ENCODE measurements at places on chromosomes 12 and 14.

DNA sequence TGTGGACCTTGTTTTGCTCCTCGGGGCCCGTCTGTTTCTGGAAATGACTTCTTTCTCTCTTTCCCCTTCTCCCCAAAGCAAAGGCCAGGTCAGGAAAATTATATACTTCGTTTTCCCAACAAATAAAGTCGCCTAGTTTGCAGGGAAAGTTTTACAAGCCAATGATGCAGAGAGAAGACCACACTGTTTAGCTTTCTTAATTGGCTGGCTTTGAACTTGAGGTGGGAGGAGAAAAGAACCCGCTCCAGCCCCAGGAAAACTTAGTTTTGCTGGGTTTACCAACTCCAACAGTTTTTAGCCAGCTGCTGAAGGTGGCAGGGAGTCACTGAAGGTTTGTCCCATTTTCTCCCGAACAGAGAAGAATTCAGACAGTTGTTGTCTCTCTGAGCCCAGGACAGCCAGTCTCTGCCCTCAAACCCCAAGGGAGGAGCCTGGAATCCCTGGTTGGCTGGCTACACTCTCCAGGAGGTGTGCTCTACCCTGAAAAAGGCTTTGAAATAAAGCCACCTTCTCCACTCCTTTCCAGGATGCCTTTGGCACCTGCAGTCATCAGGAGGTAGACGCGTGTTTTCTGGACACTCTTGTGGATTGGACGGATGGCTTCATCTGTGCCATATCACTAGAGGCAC, 24.8 kb downstream of the BCL11B start:
- DNase-seq = no peak

- no peak for DNase-seq
Measured at GRCh38 chr12:99771659-99772058, 124.1 kb downstream of the GARIN6 start.

DNA sequence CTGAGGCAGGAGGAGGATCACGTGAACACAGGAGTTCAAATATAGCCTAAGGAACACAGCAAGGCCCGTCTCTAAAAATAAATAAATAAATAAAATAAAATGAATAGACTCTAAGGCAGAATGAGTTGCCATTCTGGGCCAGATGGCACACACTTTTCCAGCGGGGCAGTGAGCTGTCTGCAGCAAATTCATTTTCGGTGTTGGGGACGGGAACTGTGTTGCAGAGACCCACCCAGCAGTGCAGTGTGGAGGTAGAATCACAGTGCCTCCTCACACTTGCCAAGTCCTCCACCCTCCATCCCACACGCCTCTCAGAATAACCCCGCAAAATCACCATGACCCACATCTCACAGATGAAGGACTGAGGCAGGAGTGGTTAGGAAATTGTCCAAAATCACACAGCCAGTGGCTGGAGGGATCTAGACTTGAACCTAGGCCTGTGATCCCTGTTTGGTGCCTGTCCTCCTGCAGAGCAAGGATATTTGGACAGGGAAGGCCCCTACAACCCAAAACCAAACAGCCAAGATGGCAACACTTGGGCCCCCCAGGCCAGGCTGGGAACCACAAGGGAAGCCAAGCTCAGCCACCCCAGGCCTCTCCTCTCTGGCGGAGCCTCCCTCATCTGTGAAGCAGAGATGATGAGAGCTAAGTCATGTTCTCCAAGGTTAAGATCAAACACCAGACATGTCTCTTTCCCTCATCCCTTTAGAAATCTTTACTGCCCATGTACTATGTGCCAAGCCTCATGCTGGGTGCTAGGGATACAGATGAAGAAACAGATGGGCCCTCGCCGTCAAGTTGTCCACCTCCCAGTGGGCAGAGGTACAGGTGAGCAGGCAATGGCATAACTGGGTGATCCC, 152.7 kb downstream of the DPF3 start:
- DNase-seq = peak; percentile 41

GRCh38 chr14:66635435-66635834, 127.5 kb downstream of the GPHN start:
- DNase-seq = no peak

GRCh38 chr12:80316222-80316621, 127.8 kb upstream of the PTPRQ start:
- no peak for DNase-seq

- DNase-seq = no peak
Measured at GRCh38 chr14:95482627-95483308, 33.7 kb downstream of the SYNE3 start.

DNA sequence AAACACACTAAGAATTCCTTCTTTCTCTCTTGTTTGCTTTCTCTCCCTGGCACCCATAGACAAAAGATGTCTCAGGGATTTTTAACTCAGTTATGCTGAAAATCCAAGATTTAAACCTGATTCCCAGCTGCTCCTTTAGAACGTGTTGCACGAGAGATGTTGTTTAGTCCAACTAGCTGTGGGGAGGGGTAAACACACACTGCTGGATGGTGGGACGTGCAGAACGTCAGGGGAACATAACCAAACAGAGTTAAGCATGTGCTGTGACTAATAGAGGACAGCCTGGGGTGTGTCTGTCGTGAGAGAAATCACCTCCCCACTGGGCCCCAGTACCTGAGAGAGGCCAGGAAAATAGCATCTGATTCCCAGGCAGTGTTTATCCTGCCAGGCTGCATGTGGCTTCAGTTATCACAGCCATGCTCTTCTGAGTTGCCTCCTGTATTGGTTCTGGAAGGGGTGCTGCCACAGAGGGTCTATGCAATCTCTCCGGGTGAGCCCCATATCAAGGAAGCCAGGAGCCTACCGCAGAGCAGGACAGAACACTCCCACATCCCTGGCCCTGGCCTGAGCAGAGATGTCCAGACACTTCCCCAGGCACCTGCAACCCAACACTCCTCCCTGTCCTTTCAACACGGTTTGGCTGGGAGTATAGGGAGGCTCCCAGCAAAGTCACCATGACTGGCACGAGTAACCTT, 112.7 kb upstream of the EGLN3 start:
- no peak for DNase-seq

- no peak for DNase-seq
Measured at GRCh38 chr12:8455271-8455670, 491 bp upstream of the CLEC6A start.

- DNase-seq = no peak
Measured at GRCh38 chr12:6443361-6443983, 1.3 kb upstream of the CD27 start.

GRCh38 chr12:123614110-123614509, 12.2 kb downstream of the DDX55 start:
- DNase-seq = no peak

GRCh38 chr12:130526813-130527212, 189.1 kb downstream of the PIWIL1 start:
- DNase-seq = peak; percentile 19

GRCh38 chr12:29278673-29279420, 102.1 kb downstream of the ERGIC2 start:
- DNase-seq = no peak

DNA sequence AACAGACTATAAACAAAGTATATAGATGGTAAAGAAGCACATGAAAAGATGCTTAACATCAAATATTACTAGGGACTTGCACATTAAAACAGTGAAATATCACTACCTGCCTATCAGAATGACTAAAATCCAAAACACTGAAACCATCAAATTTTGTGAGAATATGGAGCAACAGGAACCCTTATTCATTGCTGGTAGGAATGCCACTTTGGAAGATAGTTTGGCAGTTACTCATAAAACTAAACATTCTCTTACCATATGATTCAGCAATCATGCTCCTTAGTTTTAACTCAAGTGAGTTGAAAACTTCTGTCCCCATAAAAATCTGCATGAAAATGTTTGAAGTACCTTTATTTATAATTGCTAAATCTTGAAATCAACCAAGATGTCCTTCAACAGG, 297.6 kb downstream of the DAD1 start:
- DNase-seq = no peak

GRCh38 chr12:91562476-91562875, 379.9 kb upstream of the DCN start:
- no peak for DNase-seq

GRCh38 chr14:69673104-69673503, 61.7 kb downstream of the SUSD6 start:
- DNase-seq = no peak

- DNase-seq = no peak
Measured at GRCh38 chr12:3438401-3438800, 52.6 kb upstream of the PRMT8 start.

DNA sequence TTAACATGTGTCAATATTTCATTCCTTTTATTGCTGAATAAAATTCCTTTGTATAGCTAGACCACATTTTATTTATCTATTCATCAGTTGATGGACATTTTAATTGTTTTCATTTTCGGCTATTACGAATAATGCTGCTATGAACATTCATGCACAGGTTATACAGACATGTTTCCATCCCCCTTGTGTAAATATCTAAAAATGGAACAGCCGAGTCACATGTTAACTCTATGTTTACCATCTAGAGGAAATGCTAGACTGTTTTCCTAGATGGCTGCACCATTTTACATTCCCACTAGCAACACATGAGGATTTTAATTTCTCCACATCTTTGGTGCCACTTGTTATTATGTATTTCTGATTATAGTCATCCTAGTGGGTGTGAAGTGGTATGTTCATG, 49.2 kb downstream of the HECTD4 start:
- no peak for DNase-seq

DNA sequence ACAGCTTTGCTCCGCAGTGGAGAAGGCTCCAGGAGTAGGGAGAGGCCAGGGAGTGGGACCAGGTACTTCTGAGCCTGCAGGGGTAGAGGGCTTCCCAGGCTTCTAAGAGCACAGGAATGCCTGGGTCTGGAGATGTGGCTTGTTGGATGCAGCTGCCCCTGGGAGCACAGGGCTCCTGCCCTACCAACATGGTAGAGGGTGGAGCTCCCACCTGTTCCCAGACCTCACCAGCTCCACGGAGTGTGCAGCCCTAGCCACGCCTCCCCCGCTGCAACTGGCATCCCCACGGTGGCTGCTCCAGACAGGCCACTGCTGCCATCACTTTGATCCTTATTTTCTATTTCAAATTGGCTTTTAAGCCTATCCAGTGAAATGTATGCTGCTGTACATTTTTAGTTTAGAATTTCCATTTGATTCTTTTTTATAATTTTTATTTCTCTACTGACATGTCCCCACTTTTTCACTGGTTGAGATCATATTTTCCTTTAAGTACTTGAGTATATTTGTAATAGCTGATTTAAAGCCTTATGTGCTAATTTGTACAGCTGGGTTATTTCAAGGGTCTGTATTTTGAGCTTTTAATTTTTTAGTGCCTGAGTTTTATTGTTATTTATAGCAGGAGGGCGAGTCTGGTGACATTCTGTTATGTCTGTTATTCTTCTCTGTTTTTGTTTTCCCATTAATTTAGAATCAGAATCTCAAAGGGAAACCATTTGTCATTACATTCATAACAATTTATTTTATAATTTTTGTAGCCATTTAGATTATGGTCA, 78.0 kb downstream of the DERA start:
- DNase-seq = no peak

GRCh38 chr12:82673698-82674097, 13.0 kb upstream of the TMTC2 start:
- no peak for DNase-seq

GRCh38 chr12:65911321-65911720, 87.0 kb downstream of the HMGA2 start:
- DNase-seq = peak; percentile 22

DNA sequence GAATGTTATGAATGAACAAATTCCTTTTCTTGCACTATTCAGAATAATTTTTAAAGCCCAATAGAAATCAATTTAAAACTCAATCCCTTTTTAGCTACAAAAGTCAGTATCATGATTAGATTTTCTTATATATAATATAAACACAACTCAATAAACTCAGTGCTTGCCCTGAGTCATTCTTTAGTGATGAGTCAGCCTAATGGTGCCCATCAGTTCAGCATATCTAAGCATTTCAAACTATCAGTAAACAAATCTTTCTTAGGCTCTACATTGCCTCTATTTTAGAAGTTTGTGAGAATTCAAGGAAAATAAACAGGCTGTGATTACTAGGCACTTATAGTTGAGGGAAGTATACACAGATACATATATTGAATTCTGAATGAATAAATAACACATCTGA, 179.6 kb downstream of the NELL2 start:
- no peak for DNase-seq

DNA sequence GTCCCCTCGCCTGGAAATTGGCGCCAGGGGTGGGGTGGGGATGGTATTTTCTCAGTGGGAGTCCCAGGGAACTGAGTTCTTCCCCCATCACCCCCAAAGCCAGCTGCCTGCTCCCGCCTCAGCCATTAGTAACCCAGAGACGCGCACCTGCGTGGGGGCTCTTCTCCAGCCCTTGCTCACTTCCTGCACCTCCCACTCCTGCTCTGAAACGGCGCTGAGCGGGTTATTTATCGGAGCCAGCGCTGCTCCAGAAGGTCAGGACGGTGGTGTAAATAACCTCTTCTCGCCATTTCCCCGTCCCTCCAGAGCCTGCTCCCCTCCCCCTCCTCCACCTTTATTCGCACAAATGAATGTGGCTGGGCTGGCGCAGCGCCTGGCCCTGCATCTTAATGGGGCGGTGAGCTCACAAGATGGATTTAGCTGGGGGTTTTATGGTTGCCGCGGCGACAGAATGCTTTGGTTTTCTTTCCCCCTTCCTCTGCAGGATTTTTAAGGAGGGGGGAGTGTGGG, 12.2 kb downstream of the GPR84 start:
- no peak for DNase-seq

Data from erythroblast (primary cell).